ENCODE measurements at places on chromosomes 4 and X. TPM values are rescaled to one million over a fixed set of nuclear protein-coding genes. Genes with fewer than 3 reads are reported as not detected.

Gene KLHL4
- polyA plus RNA-seq, result 9.8 TPM

- H3K4me3 ChIP-seq, result no peak overlapping the region
- no peaks in the 10 kb centered on the region for H3K36me3 ChIP-seq
- H3K27ac ChIP-seq, result peak overlapping the region; percentile 36
- H3K27me3 ChIP-seq, result no peaks in the 10 kb centered on the region
- peak; percentile 64 for DNase-seq
- H3K4me1 ChIP-seq, result peaks cover 12% of the 10 kb centered on the region
Measured at GRCh38 chr4:72319601-72320021, 249.4 kb downstream of the ADAMTS3 start.

GRCh38 chrX:154458116-154458953 lies at the start of gene PLXNA3:
Gene PLXNA3, plus strand, starts transcription at chrX:154458281. Its CDS starts 1,903 bp downstream, at chrX:154460184.
- H3K36me3 ChIP-seq, result peaks cover 5% of the 10 kb centered on the region
- H3K4me1 ChIP-seq, result peaks cover 7% of the 10 kb centered on the region
- no peak for DNase-seq
- H3K27me3 ChIP-seq, result no peaks in the 10 kb centered on the region
- no peak within 1 kb of the TSS for H3K27ac ChIP-seq
- H3K4me3 ChIP-seq, result peak within 1 kb of the TSS; percentile 73

- H3K4me1 ChIP-seq, result no peaks in the 10 kb centered on the region
- no peaks in the 10 kb centered on the region for H3K27me3 ChIP-seq
- H3K4me3 ChIP-seq, result no peak overlapping the region
- DNase-seq, result peak; percentile 0
- H3K27ac ChIP-seq, result no peak overlapping the region
- no peaks in the 10 kb centered on the region for H3K36me3 ChIP-seq
Measured at GRCh38 chrX:32673193-32673592, 538.2 kb downstream of the DMD start.
